Erythroblast (primary cell): ENCODE measurements at places on chromosomes 7 and 10.

- peak; percentile 52 for DNase-seq
These were observed 48.4 kb downstream of the TES start for GRCh38 chr7:116258734-116259133.

DNA sequence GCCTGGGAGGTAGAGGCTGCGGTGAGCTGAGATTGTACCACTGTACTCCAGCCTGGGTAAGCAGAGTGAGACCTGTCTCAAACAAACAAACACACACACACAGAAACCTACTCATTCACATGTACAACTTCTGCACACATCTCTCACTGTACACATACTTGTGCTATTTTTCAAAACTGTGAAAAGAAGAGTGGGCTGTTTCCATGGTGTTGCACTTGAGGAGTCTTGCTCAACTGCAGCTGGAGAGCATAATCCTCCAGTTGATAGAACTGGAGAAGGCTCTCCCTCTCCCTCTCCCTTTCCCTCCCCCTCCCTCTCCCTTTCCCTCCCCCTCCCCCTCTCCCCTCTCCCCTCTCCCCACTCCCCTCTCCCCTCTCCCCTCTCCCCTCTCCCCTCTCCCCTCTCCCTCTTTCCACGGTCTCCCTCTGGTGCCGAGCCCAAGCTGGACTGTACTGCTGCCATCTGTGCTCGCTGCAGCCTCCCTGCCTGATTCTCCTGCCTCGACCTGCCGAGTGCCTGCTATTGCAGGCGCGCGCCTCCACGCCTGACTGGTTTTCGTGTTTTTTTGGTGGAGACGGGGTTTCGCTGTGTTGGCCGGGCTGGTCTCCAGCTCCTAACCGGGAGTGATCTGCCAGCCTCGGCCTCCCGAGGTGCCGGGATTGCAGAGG is 43.7 kb upstream of the DLD start:
- no peak for DNase-seq

DNA sequence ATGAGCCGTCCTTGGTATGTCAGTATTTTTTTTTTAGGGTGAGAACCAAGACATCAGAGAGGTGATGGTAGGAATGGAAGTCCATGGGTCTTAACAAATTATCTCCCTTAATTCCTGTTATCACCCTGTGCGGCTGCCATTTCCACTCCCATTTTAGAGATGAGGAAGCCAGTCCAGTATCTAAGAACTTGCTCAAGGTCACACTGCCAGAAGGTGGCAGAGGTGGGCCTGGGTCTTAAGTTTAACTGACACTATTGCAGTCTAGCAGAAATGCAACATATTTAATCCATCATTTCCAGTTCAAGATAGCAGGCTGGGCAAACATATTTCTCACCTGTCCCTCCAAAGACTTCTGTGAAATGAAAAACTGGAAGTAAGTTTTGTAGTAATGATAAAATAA is 108.3 kb downstream of the GLI3 start:
- DNase-seq: no peak

GRCh38 chr10:5441106-5441505 is 28.7 kb downstream of the NET1 start:
- no peak for DNase-seq
